ENCODE measurements at places on chromosomes 2 and 18. TPM values are rescaled to one million over a fixed set of nuclear protein-coding genes. Genes with fewer than 3 reads are reported as not detected.
A peak's percentile ranks its signal among the peaks of the same experiment; 100 is the strongest.

- no peak for DNase-seq
These were observed 2.8 kb upstream of the BBS5 start for GRCh38 chr2:169476459-169476858.

DNA sequence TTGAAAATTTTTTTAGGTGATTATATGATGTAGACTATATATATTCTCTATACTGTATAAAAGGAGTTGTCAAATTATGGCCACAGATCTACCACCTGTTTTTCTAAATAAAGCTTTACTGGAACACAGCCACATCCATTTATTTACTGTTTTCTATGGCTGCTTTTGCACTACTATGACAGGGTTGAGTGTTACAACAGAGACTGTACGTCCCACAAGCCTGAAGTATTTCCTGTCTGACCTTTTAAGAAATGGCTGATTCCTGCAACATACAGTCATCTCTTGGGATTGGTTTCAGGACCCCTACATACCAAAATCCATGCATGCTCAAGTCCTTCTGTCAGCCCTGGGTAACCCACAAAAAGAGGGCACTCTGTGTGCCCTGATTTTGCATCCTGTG, 508.3 kb downstream of the TSN start:
- no peak for DNase-seq

DNA sequence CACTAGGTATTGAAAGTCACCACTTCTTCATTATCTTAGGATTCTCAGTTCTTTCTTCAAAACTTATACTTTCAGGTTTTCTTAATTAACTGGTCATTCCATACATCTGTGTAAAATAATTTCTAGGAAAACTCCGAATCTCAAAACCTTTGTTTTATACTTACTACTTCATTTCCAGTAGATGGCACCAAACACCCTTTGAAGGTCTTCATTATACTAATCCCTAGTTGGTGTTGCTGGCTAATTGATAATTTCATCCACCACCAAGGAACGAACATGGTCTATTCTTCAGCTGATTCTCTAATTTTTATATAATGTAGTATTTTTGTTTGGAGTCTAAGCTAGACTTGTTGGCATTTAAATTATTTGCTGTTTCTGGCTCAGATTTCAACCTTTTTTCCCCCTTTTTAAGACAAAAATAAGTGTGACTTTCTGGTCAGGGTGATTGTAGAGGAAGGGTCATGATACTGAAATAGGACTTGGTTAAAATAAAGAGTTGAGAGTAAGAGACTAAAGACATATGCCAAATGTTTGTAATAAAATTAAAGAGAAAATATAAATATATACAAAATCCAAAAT, 2.8 kb upstream of the MXD1 start:
- no peak for DNase-seq

- DNase-seq: no peak
These were observed 5.3 kb downstream of the SCRN3 start for GRCh38 chr2:174400853-174401252.

GRCh38 chr2:169910109-169910799, 83.0 kb downstream of the UBR3 start:
- DNase-seq: no peak

DNA sequence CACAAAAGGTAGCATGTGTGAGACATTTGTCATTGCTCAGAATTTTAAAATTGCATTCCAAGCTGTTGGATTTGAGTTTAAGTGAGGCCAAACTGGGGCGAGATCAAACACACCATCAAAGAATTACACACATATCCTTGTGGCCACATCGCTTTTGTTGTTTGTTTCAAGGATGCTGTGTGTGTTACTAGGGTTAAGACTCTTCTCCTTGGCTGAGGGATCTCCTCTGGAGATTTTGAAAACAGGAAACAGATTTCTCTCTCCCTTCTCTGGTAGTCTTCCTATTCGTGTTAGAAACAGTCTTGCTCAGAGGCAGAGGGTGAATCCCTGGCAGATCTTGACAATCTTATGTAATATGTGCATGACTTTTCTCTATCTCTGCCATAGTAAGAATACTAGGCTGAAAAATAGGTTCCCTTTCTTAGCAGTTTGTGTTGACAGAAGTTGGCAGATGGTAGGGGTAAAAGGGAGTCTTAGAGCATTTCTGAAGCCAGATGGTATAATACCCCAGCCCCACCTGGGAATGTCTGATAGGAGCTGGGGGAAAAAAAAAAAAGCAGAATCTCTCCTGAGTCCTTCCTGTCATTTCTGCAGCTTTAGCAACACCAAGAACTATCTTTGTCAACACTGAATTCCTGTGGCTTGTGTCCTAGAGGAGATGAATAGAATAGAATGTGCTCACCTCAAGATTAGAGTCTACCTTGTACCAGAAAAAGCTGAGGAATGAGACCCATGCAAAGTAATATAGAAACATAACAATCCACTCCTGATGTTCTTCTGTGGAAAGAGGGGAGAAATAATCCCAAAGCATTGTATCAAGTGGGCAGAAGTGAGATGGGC, 101.8 kb downstream of the XRCC5 start:
- no peak for DNase-seq

GRCh38 chr2:159677654-159678053, 34.7 kb upstream of the MARCHF7 start:
- peak; percentile 6 for DNase-seq

ACMSD gene
- total RNA-seq: not detected

- DNase-seq: no peak
These were observed 102.1 kb downstream of the SMAD7 start for GRCh38 chr18:48848641-48849143.

GRCh38 chr18:65017372-65017760, 733.4 kb upstream of the CDH7 start:
- no peak for DNase-seq

GRCh38 chr2:99688699-99689098, 198.9 kb upstream of the REV1 start:
- no peak for DNase-seq

- no peak for DNase-seq
These were observed 108.2 kb downstream of the ZNF521 start for GRCh38 chr18:25243754-25244153.

RIT2 gene
- 0.48 TPM for total RNA-seq

- no peak for DNase-seq
These were observed 107.0 kb upstream of the SLC35G4 start for GRCh38 chr18:11502368-11502767.

PID1 gene
- 63.9 TPM for total RNA-seq

DNAH7 gene
- 3.5 TPM for total RNA-seq

- DNase-seq: no peak
These were observed 150.7 kb downstream of the DYSF start for GRCh38 chr2:71603851-71604725.

DNA sequence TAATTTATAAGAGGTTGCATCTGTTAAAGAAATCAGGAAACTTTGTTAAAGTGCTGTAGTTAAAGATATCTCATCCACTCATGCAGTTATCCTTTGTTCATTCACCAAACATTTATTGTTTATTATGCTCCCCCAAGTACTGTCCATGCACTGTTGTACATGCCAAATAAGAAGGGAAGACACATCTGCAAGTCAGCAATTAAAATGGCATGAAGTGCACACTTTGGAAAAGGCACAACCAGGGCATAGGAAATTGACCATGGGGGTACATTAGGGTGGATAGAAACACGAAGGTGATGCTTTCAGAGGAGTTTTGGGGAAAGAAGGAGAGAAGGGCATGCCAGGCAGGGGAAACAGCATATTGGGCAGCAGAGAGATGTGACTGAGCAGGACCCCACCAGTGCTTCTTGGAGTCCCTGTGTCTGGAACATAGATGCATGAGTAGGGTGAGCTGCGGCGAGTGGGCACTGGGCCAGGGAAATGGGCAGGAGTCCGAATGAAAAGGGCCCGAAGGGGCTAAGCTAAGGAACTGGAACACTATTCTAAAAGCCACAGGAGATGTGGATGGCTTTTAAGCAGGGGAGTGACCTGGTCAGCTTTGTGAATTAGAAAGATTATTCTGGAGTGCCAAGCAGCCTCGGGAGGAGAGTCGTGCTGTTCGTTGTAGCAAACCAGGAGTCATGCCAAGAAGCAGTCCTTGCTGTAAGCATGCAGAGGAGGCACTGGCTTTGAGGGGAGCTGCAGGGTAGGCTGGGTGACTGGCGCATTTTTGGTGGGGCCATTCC, 316.3 kb downstream of the AGPS start:
- DNase-seq: no peak

- DNase-seq: no peak
These were observed 56.8 kb downstream of the ADD2 start for GRCh38 chr2:70711191-70711590.

- no peak for DNase-seq
These were observed 304.8 kb downstream of the CDCA7 start for GRCh38 chr2:173659509-173659908.

- no peak for DNase-seq
These were observed 106.7 kb downstream of the ACKR3 start for GRCh38 chr2:236676136-236676873.

CHAC2 gene
- 2.3 TPM for total RNA-seq

DSG1 gene
- total RNA-seq: 0.21 TPM

GCC2 gene
- total RNA-seq: 110 TPM

DNA sequence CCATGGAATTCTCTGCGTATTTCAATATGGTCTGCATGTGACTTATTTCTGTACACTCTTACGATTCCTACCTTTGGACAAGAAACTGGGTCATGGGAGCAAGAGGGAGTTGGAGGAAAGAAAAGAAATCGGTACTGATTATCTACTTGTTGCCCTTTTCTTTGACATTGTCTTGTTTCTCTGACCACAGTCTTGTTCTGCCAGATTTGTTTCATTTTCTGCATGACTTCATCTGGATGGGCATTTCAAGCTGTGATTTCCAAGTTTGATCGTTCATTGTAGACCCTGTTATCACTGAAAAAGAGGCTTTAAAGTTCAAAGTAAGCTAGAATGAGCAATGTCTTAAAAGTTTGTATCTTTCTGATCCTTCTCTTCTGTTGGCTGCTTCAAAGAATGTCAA, 2186.3 kb upstream of the CELF4 start:
- DNase-seq: no peak

CFAP210 gene
- not detected for total RNA-seq

- DNase-seq: no peak
These were observed 1.1 kb upstream of the BOLL start for GRCh38 chr2:197786010-197786877.

GRCh38 chr18:39037925-39038324, 1472.3 kb upstream of the CELF4 start:
- no peak for DNase-seq

C2orf15 gene
- total RNA-seq: 1.5 TPM

DNA sequence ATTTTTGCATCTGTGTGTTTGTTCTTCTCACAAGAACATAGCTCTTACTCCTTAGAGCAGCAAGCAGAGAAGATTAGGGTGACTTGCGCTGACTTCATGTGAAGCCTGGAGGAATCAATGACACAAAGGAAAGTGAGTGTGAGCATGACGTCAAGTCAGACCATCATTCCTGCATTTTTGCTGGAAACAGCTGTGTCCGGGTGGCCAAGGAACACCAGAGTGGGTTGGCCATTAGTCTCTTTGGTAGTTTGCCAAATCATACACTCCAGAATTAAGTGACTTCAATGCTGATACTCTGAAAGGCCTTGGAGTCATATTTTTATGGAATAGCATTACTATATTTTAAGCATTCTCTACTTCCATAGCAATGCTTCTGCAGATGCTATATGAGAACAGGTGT, 597.2 kb downstream of the DCDC2C start:
- DNase-seq: no peak

SLC9A4 gene
- 2.9 TPM for total RNA-seq

DNA sequence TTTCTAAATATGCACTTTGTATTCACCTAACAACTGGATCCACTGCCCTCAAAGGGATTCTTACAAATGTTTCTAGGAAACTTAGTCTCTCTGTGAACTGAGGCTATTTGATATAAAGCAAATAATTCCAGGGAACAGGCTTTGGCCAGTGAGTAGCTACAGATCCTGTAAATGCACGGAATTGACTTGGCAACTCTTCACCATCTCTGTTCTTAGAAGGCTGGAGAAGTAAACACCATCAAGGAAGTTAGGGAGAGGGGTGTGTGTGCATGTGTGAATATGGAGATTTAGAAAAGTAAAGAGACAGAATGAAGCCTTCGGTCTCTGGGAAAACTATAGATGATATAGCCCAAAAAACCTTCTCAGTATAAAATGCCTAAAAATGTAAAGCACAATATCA, 10.7 kb downstream of the CIDEA start:
- DNase-seq: no peak

DNA sequence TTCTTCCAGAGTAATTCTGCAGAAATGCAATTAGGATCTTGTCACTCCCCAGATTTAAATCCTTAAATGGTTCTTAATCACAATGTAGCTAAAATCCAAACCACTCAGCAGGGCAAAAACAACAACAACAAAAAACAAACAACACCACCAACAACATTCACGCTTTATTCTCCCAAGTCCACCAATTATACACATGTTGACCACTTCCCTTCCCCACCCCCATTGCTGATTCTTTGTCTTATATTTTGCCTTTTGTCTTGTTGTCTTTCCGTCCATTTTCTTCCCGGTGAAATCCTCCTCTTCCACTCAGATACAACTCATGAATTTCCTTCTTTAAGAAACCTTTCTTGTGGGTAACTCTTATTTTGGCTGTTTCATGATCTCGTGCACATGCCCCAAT, 902.8 kb downstream of the EPHA4 start:
- no peak for DNase-seq

DNA sequence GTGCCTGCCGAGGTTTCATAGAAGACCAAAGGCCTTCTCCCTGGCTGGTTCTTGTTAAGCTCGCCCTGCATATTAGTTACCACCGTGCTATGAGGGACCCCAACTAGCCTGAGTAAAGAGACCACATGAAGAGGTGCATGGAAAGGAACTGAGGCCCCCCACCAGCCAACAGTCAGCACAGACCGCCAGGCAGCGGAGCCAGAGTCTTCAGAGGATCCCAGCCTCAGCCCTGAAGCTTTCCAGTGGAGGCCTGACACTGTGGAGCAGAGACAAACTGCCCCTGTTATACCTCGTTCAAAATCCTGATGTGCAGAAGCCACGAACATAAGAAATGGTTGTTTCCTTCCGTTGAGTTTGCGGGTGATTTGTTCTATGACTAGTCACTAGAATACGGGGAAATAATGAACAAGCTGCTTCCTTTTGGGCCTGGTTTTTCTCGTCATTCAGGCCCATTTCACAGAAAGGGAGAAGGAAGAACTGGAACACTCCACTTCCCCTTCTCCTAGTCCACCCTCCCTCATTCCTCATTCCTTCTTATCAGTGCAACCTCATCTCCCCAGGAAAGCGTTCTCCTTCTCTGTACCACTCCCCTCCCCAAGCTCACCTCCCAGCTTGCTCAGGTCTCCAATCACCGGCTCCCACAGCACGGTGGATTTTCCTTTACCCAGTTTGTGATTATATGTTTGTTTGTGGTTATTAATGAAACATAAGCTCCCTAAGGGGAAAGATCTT, 3.0 kb upstream of the GLI2 start:
- no peak for DNase-seq

DNA sequence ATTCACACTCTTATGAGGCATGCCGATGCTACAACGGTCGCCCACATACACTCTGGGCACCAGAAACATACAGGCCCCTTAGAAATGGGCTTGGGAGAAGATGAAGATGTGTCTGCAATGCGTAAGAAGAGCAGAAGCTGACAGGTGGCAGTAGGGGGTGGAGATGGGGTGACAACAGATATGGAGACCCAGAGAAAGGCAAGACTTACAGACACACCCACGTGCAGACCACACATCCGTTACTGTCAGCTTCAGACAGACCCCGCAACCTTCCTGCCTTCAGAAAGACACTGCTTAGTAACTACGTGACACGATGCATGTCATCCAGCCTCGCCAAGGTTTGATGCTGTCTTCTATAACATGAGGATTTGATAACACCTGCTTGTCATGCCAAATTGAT, 89.5 kb downstream of the ZFP36L2 start:
- no peak for DNase-seq

Data from urinary bladder (tissue), 4 donors.